ENCODE measurements at places on chromosomes 4 and X.

DNA sequence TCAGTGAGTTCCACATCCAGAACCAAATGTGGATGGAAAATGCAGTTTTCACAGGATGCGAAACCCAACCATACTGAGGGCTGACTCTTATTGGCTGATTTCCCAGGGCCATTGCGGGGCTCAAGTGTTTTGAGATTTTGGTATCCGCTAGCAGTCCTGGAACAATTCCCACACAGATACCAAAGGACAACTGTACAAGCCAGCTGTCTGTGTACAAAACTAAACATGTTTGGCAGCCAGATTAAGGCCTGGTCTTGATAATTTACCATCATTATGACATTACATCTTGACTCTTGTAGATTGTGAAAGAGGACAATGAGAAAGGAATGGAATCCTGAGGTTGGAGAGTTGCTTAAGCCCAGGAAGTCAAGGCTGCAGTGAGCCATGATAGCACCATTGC, 121.9 kb downstream of the DKK2 start:
- DNase-seq: no peak

DNA sequence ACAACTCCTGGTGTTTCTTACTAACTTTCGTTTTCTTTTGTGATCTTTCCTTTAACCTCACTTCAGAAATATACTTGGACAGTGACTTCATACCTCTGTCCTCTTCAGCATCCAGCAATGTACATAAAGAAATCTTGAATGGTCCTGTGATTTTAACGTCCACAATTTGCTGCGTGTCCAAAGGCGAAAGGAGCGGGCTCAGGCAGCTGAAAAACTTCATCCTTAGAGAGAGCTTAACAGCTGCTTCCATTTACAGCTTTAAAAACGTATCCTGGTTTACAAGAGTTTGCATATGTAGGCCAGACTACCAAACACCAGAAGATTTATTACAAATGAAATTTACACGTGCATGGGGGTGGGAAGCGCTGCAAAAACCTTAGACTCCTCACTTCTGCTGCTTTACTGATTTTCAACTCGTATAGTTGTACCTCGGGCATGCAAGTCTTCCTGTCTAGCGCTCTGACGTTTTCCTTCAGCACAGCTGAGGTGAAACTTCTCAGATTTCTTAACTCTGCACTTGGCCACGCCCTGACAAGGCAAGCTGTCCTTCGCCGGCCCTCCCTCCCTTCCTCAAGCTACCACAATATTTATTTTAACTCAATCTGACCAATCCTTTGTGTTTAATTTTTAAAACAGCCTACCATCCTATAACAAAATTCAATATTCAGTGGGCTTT, 406.4 kb downstream of the FAM47A start:
- DNase-seq: peak; percentile 2

- DNase-seq: no peak
Measured at GRCh38 chrX:19611636-19612376, 96.5 kb upstream of the MAP3K15 start.

GRCh38 chr4:188683571-188683970, 544.3 kb downstream of the TRIML1 start:
- DNase-seq: no peak

GRCh38 chr4:172851534-172851933, 317.1 kb upstream of the GALNT7 start:
- no peak for DNase-seq

DNA sequence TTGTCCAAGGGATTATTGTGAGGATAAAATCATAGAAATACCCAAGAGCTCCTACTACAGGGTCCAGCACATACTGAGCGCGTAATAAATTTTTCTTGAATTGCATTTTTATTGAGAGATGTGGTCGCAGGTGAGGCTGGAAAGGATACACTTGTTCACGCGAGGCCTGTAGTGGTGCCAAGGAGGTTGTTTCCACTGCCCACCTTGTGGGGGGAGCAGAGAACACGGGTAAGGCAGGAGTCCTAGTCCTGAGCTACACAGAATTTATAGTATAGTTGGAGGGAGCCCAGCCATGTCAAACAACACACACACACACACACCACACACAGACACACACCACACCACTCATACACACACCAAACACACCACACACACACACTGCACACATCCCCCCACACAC, 31.8 kb upstream of the CYP4V2 start:
- DNase-seq: no peak

DNA sequence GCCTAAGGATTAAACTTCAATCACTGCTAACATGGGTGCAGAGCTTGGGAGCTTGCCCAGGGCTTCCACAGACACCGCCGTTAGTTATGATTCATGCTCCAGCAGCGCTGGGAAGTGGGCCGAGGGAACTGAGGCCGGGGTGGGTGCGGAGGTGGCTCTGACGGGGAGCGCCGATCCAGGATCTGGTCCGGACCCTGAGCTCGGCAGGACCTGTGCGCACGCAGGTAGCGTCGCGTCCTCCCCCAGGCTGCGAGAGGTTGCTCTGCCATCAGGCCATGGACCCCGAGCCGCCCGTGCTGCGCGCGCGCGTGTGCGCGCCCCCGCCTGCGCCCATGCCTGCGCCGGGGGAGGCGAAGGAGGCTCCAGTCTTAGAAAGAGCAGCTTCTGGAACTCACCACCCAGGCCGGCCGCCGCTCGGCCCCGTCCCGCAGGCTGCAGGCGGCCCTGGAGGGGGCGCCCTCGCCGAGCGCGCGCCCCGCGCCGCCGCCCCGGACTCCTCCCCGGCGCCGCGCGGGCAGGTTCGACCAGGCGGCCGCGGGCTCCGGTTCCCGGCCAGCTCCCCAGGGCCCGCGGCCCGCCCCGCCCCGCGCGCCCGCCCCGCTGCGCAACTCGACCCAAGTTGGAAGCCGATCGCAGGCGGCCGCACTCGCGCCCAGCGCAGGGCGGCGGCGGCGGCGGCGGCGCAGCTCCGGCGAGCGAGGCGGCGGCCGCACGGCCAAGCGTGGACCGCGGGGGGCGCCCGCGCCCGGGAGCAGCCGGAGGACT, 732 bp upstream of the ADRA2C start:
- DNase-seq: no peak

GRCh38 chr4:74440356-74440755, 4.6 kb upstream of the AREG start:
- no peak for DNase-seq

DNA sequence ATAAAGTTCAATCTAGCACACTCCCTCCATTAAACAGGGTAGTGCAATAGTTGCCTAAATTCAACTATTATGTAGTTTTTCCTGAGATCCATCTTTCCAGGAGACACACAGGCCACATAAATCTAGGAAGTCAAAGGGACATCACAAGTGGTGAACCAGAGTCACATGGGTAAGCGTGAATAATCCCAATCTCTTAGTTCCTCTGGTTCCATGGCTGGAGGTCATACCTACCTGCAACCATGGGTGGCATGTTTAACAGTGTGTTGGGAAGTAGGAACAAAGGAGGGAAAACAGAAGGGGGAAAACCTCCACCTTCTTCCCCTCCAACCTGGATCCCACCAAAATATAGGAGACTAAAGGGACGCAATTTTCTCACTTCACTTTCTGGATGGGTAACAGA, 2651.6 kb downstream of the ARAP2 start:
- no peak for DNase-seq

GRCh38 chr4:123418351-123418931, 21.8 kb downstream of the SPRY1 start:
- peak; percentile 89 for DNase-seq

DNA sequence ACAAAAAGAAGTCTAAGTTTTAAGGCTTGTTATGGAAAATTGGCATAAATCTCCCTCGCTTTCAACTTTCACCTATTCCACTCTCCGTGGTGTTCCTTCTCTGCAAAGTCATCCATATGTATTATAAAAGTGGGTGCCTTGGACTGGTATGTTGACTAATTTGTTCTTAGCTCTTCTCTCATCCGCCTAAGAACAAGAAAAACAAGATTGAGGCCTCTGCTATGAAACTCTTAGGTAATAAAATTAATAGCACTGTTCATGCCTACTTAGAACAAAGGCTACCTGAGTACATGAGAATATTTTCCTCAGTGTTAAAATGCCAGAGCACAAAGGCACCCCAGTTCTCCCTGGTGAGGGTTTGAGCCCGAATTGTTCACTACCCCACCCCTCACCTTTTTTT, 1.3 kb downstream of the CNGA1 start:
- DNase-seq: no peak

DNA sequence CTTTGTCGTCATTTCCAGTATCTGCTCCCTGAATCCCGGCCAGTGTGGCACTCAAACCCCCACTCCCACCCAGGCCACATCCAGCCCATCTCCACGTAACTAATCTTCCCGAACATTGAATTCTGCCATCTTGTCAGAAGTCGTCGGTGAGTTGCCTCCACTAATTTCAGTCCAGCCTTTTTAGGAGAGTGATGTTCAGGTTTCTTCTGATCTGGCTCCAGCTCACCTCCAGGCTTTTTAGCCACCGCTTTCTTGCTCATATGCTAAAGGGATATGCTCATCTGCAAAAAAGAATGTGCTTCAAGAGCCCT, 1.3 kb downstream of the TMEM165 start:
- DNase-seq: no peak

DNA sequence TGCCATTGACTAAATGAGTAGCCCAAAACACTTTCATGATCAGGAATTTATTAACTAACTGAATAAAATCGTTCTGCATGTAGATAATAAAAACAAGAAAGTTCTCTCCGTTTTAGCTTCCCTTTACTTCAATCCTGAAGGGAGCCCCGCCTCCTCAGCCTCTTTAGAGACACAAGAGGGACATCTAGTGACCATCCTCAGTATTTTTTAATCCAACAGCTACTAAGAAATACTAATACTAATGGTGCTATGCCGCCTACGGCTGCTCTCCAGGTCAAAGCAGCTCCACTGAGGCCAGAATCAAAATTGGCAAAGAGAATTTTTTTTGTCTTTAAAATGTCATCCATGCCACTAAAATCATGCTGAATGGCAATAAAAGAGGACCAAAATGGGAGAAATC, 3.2 kb upstream of the PCDH19 start:
- DNase-seq: no peak

GRCh38 chr4:119858176-119858575, 208.5 kb downstream of the MAD2L1 start:
- DNase-seq: no peak

DNA sequence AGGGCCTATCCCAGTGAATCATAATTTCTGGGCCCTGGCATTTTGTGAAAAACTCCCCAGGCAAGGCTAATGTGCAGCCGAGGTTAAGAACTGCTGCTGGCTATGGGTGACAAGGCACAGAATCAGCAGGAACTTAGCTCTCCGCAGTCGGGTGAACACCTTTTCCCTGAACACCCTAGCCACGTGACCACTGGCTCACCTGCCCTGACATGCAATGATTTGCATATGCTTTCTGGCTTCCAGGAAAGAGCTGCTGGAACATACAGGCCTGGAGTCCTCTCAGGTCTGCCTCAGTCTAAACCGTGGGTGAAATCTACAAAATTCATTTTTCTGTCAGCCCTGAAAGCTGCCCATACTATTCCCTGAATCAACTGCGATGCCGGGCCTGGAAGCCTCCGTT, 56.6 kb downstream of the ZNF827 start:
- no peak for DNase-seq

DNA sequence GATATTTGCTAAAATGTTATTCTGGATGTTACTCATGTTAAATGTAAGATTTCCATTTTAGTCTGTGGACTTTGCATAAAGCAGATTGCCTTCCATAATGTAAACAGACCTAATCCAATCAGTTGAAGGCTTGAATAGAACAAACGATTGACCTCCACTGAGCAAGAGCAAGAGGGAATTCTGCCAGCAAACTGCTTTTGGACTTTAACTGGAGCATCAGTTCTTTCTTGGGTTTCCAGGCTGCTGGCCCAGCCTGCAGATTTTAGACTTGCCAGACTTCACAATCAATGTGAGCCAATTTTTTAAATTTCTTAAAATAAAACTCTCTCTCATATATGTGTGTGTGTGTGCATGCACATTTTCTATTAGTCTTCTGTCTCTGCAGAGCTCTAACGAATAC, 1248.8 kb downstream of the ADGRL3 start:
- DNase-seq: no peak

GRCh38 chrX:36898301-36898700, 109.9 kb upstream of the FAM47C start:
- no peak for DNase-seq

DNA sequence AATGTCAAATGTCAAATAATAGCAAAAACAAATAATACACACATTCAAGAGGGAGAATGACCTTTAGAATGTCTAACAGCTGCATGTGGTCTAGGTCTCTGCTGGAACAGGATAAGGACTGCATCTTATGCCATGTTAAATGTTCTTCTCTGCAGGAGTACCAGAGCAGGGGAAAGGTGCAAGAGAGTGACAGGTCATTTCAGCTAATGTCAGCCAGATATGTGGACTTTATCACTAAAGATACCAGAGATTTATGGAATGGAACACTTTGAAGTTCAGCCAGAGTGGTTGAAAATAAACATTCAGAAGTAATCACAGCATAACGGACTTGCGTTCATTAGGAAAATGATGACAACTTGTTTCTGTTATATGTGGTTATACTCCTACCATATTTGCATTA, 24.3 kb downstream of the GRID2 start:
- DNase-seq: no peak

DNA sequence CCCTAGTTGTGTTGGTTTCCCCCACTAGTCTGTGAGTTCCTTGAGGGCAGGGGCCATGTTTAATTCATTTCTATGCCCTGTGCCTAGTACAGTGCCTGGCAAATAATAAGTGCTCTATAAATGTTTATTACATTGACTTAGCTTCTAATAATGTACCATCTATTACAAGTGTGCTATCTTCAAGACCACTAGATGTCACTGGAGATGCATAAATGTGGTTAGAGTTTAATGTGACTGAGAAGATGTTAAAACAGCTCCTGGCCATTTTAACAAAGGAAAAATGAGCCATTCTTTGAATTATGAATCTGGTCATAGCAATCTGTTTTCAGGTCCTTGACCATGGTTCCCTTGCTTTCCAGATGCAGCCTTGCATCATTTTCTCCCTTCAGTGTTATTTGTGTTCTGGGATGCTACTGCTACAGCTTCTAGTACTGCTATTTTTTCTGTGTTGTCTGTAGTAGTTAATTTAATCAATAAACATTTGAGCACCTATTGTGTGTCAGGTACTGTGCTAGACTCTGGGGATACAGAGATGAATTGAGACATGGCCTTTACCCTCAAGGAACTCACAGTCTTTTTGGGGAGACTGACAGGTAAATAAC, 43.2 kb downstream of the SLC9A6 start:
- no peak for DNase-seq

DNA sequence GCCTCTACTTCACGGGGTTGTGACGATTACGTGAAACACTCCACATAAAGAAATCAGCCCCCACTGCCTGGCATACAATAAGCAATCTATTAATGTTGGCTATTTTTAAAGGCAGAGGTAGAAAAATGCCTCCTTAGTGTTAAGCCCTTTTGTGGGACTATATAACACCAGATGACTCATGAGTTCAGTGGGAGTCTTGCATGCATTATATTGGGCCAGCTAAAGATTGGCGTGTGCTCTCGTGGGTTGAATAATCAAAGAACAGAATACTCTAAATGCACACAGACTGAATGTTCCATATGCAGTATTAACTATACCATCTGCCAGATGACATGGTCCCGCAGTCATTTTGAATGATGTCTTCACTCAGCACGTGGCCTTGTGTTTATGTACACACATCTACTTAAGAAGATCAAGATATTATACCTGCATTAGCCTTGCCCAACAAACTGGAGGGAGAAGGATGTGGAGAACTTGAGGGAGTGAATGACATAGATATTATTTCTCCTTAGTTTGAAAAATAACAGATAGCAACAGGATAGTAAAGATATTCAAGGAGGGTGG, 85.0 kb upstream of the MYOZ2 start:
- no peak for DNase-seq

GRCh38 chr4:38667085-38667893, 3.3 kb downstream of the KLF3 start:
- DNase-seq: peak; percentile 97

GRCh38 chr4:187417721-187418120, 577.9 kb upstream of the ZFP42 start:
- no peak for DNase-seq
